Amniotic epithelial cell (primary cell): ENCODE measurements at places on chromosomes 2 and 18.

DNA sequence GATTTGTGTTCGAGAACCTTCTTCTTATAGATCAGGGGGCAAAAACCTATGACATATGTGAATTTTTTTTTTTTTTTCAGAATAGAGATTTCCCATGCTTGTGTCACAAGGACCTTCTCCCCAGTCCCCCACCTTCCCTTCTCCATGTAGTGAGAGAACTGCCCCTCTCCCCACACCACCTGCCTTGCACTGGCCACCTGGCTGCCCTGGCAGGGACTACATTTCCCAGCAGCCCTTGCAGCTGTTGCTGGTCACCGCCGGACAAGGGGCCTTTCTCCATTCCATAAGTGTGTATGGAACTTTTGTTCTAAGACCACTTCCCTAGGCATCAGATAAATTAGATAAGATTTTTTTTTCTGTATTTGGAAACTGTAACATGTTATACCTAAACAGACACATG, 22.2 kb downstream of the MBP start:
- no peak for DNase-seq

- peak; percentile 44 for DNase-seq
Observed at GRCh38 chr2:112958428-112959108, 19.2 kb upstream of the IL36G start.

DNA sequence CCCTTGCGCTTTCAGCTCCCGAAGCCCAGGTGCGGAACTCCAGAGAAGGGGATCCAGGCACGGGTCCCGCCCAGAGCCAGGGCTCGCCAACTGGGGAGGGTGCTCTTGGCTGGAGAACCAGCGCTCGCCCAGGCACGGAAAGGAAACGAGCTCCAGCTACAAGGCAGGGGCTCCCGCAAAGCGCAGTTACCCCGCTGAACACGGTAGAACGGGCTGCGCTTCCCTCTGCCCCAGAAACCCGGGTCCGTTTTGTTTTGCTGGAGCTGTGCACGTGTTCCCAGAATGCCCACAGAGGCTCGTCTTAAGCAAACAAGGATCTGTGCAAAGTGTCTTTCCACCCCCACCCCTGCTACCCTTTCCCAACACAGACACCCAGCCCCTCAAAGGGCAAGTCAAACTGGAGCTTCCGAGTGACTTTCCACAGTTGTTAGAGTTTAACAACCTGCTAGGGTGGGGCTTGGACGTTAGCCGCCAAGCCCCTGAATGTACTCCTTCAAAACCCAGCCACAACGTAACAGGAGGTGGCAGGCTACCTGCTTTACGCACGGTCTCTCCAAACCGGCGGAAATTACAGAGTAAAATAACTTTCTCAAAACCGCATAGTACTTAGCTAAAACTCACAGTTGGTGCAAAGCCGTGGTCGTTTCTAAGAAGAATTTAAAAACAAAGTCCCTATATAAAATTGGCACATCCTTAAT, 775 bp downstream of the RNF125 start:
- peak; percentile 19 for DNase-seq

DNA sequence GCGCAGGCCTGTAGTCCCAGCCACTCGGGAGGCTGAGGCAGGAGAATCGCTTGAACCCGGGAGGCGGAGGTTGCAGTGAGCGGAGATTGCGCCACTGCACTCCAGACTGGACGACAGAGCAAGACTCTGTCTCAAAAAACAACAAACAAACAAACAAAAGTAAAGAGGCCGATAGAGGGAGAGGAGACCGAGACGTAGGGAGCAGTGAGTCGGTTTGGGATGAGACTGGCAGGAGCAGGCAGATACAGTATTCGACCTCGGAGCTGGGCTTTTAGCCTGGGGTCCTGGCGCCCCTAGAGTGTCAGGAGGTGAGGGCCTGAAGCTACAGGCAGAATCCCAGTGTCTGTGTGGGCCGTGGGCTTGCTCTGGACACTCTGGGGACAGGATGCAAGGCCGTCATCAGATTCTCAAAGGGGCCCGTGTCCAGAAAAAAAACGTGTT, 51.2 kb downstream of the SLC4A1AP start:
- no peak for DNase-seq

- DNase-seq, result peak; percentile 16
Observed at GRCh38 chr2:156110890-156111289, 221.6 kb downstream of the NR4A2 start.

DNA sequence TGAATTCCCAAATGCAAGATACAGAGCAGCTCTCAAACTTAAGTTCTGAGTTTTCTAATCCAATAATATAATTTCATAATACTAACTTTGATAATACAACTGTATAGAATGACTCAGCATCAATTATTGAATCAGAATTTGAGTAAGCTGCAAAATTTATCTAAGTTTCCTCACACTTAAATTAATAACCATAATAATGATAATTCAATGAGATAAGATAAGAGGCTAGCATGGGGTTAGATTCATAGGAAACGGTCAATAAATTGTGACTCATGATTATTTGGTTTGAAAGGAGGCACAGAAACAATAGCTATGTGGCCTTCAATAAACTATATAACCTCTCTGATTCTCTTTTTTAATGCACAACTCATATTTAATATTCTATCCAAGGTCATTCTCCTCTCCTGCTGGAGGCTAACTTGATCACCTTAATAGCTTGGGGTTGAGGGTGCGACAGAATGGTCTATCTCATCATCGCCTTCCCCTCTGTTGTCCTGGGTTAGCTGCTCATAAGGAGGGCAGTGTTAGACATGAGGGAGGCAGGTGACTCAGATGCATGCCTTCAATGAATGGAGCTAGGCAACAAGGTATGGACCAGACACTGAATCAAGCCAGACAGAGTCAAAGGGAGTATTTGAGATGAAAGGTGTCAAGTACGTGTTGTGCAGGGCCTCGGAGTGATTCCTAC, 36.2 kb upstream of the BMP10 start:
- no peak for DNase-seq

DNA sequence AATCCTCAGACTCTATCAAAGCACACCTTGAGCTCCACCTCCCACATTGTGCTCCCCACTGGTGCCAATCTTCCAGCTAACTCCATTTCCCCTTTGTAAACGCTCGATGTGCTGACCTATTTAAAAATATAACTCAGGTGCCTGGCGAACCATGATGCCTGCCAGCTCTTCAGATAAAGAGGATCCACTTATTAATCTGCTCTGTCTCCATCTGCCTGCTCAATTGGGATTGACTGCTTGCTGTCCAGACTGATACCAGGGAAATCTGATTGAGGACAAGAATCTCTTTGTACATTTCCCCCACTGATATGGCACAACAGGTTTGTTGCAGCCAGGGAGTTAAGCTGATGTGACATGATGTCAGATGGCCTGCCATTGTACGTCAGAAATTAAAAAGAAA, 2036.5 kb upstream of the CELF4 start:
- no peak for DNase-seq

- no peak for DNase-seq
Observed at GRCh38 chr2:182592691-182593393, 123.2 kb upstream of the DNAJC10 start.

- peak; percentile 75 for DNase-seq
Observed at GRCh38 chr2:178280244-178280852, 86.0 kb downstream of the OSBPL6 start.

DNA sequence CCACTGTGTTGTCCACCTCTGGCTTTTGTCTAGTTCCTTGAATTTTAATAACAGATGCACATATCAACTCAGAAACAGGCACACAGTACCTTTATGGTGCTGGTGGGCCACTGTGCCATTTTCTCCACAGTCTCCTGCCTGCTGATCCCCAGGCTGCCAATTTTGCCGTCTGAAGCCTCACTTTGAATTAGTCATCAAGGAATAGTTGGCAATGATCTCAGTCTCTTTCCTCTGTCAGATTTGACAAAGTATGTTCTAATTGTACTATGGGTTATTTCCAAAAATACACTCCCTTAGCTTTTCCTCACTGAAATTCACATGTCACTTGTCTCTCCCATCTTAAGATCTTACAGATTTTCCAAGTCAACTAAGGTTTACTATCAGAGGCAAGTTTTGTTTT, 140.7 kb downstream of the ZNF516 start:
- peak; percentile 64 for DNase-seq

DNA sequence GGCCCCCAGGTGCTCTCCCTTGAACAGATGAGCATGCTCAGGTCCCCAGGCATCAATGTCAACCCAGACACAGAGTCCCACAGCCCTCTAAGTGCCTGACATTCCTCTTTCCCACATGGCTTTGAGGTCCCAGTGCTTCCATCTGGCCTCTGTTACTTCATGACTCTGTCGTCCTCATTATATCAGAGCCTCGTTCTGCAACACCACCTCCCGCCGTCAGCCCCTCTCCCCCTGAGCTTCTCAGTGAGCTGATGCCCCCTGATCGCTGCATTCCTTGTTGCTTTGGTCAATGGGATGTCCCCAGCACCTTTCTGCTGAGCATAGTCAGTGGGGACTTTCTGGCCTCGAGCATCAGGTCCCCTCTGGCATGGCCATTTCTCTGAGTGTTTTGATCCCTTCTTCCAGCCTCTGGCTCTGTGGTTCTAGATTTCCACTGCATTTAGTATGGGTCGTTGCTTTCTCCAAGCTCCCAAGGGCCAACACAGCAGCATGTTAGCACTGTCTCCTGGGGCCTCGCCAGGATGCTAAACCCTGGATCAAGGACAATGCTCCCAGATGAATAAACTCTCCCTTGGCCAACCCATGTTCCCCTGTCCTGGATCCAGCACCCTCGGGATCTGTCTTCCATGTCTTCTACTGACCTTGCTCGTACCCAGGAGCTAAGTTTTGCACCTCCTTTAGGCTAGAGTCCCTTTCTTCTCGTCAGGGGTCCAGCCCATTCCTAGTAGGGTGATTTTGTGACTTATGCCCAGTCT, 143.2 kb upstream of the TWIST2 start:
- DNase-seq, result no peak

GRCh38 chr18:45228796-45229388, 386.4 kb upstream of the SLC14A2 start:
- DNase-seq, result peak; percentile 19

GRCh38 chr2:223613017-223613950, 11.1 kb upstream of the SCG2 start:
- peak; percentile 99 for DNase-seq

- DNase-seq, result no peak
Observed at GRCh38 chr2:112583497-112584133, 794 bp upstream of the CHCHD5 start.

GRCh38 chr18:3236470-3236869, 11.1 kb upstream of the MYL12A start:
- no peak for DNase-seq

DNA sequence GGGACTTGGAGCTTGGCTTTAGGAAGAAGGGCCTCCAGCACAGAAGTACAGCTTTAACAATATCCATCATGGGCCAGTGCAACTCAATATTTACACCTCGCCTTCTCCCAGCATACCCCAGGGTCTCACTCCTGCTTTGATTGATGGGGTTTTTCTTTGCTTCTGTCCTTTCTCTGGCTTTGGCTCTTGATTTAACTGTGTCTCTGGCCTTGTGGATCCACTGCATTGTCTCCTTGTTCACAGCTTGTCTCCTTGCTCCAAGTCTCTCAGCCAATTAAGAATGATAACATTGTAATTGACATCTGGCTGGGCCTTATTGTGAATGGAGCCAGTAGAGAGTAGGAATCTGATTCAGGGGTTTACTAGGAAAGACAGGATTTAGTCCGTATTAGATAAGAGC, 1019.5 kb downstream of the TMEM182 start:
- no peak for DNase-seq

DNA sequence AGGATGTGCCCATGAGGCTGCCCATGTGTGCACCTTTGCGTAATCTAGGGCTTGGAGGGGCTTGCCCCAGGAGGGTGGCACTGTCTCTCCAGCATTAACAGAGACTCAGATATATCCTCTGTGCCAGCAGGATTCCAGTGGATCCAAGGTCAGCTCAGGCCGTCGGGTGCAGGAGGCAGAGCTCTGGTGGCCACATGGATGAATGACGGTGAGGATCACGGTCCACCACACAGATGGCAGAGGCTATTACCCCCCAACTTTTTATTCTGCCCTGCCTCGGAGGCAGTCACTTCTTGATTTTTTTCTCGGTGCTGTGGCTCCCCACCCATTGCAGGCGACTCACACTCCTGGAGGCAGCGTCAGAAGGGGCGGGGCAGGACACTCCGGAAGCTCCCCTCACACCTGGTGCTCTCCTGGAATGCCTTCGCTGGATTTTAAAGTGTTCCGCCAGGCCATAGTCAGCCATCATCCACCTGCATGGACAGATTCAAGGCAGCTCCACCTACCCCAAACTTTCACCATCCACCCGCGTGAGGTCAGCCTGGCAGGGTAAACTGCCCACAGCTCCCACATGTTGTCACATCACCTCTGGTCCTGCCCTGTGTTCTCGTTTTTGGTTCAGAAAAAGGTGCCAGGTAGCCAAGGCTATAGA, 602.9 kb upstream of the RAB6C start:
- DNase-seq, result no peak

GRCh38 chr18:56197241-56197859, 441.0 kb downstream of the TXNL1 start:
- no peak for DNase-seq

DNA sequence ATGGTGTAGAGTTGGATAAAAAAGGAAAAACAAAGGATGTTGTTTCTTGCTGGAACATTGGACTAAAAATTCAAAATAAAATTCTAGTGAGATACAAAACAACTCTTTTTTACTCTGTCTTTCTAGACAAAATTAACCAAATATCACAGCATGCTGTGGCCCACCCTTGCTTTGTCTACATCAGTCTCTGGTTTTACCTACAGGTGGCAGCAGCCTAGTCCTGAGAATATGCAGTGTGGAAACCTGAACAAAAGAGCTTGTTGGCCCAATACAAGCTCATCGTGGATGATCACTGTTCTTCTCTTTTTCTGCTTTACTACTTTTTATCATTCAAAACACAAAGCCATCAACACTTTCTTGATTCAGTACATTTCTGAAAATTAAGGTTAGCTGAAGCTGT, 210.4 kb downstream of the CDH19 start:
- no peak for DNase-seq

GRCh38 chr2:170845343-170845742, 28.7 kb downstream of the GAD1 start:
- no peak for DNase-seq

- peak; percentile 8 for DNase-seq
Observed at GRCh38 chr2:218046238-218046637, 22.8 kb upstream of the RUFY4 start.
